IPS-NIHi11 (cell line): ENCODE measurements at places on chromosomes 6 and 20.

- DNase-seq = peak; percentile 45
These were observed 6.2 kb downstream of the TRIM26 start for GRCh38 chr6:30206799-30207618.

DNA sequence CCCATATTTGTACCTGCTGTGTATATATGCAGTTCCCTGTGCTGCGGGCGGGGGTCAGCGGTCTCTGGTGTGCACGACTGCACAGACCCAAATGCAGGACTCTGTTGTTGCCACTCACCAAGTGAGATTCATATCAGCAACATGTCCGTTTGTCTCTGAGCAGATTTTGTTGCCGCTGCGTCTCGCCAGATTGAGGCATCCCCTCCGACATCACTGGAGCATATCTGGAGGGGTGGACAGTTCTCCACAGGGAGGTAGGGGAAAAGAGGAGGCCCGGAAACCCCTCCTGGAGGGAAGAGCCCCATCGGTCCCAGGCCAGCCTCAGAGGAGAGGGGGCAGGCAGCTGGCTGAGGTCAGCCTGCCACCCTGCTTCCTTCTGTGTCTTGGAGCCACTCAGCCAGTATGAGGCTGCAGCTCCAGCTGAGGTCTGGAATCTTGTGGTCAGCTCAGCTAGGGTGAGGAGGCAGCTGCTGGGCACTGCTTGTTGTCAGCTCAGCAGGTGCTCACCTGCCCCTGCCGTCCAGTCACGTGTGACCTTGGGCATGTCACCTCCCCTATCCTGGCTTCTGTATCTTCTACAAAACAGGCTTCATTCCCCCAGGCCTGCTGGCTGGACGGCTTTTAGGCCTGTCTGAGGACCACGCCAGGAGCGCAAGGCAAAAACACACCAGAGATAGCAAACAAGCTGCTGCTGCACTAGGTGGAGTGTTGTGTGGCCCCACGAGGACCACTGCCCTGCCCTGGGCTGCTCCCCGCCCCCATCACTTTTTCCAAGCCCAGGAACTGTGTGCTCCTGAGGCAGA lies 47.1 kb downstream of the HNF4A start:
- no peak for DNase-seq

- no peak for DNase-seq
These were observed 12.1 kb downstream of the MYB start for GRCh38 chr6:135193221-135193620.

DNA sequence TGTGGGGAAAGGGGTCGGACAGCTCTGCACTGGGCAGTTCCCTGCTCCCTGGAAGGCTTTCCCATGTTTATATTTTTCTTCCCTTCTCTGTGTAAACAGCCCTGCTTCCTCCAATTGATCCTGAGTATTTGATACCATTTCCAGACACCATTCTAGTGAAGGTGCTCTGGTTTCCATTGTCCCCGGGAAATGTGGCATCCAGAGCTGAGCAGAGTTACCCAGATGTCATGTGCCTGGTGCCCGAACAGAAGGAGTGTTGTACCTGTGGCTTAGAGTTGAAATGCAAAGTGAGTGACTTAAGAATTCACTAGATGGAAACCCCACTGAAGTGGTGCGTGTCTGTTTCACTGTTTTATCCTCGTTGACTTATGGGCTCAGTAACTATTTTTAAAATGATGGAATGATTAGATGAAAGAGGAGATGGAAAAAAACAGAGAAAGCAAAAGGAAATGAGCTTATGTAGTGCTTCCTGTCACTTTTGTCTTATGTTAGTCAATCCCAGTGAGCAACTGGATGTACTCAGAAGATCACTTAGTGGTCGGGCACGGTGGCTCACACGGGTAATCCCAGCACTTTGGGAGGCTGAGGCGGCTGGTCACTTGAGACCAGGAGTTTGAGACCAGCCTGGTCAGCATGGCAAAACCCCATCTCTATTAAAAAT lies 83.8 kb downstream of the SASH1 start:
- no peak for DNase-seq

- peak; percentile 63 for DNase-seq
These were observed 3.4 kb downstream of the SCUBE3 start for GRCh38 chr6:35216851-35217811.

GRCh38 chr6:39343396-39343870 lies 20.9 kb upstream of the KCNK16 start:
- no peak for DNase-seq

DNA sequence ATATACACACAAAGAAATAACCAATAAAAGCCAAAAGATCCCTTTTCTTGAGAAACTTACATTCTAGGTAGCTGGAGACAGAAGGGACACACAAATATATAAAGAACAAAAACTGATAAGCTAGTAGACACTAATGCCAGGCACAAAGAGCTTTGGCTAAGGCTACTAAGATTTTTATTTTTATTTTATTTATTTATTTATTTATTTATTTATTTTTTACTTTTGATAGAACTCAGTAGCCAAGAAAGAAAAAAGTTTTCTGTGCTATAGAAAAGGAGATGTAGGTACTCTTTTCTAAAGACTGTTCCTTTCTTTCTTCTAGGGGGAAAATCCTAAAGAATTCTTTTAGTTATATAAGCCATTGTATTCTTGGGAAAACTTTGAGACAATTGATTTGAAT lies 34.1 kb downstream of the THEMIS start:
- DNase-seq = no peak

DNA sequence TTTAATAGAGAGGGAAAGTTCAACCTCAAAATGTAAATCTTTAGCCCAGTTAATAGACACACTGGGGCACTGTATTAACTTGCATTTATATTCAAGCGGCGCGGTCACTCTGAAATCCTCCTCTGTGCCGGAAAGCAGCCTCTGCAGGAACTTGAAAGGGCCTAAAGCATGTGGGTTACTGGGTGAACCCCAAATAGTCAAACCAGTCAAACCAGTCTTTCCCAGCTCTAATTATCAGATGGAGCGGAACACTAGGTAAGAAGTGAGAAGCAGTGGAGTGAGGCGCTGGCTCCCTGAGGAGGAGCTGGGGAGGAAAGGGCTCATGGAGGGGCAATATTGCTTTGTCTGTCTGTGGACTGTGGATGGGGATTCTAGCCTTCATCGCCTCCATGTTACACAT lies 531.3 kb downstream of the QKI start:
- DNase-seq = peak; percentile 28

DNA sequence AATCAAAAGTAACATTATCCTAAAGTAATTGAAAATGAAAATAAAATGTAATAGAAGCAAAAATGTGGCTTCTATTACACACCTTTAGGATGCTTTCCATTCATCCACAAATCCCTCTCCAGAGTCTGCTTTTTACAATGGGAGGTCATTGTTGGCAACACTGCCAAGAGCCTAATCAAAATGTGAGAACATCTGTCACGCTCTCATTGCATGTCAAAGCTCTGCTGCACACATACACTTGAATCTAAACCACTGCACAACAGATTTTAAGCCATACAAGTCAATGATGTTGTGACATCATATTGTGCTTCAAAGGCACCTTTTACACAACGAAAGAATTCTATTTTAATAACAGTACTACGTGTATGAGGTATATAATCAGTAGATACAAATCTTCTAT lies 82.1 kb downstream of the PREP start:
- no peak for DNase-seq

DNA sequence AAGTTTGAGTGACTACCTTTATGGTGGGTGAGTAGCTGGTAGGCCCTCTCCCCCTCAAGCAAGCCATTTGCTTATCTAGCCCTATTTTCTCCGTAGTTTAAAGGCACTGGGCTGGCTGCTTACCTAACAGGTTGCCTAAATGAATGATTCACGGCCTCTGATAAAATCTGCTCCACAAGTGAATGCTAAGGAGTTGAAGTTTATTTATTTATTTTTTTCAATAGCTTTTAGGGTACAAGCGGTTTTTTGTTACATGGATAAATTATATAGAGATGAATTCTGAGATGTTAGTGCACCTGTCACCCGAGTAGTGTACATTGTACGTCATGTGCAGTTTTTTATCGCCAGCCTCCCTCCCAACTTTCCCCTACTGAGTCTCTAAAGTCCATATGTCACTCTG lies 8.3 kb upstream of the CDH26 start:
- no peak for DNase-seq

DNA sequence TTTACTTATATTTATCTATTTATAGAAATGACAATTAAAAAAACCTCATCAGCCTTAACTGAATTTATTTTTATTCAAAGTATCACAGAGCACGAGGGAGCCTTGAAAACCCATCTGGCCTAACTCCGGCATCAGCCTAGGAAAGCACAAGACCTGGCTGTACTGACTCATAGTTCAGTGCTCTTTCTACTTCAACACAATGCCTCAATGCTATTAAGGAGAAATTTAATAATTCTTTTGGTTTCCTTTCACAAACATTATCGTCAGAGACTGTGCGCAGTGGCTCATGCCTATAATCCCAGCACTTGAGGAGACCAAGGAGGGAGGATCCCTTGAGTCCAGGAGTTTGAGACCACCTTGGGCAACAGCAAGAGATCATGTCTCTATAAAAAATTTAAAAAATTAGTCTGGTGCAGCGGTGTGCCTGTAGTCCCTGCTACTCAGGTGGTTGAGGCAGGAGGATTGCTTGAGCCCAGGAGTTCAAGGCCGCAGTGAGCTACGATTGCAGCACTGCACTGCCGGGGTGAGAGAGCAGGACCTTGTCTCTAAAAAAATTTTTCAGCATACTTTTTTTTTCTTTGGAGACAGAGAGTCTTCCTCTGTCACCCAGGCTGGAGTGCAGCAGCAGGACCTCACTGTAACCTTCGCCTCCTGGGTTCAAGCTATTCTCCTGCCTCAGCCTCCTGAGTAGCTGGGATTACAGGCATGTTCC lies 1.9 kb upstream of the SASH1 start:
- no peak for DNase-seq

- no peak for DNase-seq
These were observed 21.9 kb downstream of the ATRN start for GRCh38 chr20:3492669-3493068.

- DNase-seq = no peak
These were observed 4.4 kb downstream of the AMD1 start for GRCh38 chr6:110878751-110879522.

GRCh38 chr20:9228774-9229450 lies 160.0 kb downstream of the PLCB4 start:
- DNase-seq = no peak

- DNase-seq = peak; percentile 35
These were observed 119.5 kb upstream of the CD93 start for GRCh38 chr20:23205611-23206041.
